NCI-H526 treated with DMSO at 0.1 percent for 48 hours (cell line): ENCODE measurements at places on chromosomes 6 and 20.

GRCh38 chr6:19569563-19569962 lies 267.6 kb upstream of the ID4 start:
- peak; percentile 25 for DNase-seq

DNA sequence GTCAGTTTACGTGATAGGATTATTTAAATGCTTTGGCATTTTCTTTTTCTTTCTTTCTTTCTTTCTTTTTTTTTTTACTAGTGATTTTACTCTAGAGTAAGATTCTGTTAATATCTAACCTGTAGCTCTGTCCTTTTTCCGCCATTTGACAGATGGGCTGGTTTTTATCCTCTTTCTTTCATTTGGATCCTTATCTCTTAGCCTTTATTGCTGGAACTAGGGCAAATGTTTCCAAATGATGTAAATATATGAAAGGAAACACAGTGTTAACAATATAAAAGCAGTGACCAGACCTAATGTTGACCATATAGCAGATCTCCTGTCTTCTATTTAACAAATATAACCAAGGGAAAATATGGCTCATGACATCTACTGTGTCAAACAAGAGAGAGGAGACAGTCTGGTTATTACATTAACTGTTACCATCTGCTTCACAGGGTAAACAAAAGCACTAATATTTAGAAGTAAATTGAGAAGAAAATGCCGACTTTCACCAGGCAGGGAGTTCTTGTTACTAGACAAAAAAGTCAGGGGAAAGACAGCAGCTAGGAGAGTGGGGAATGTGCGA lies 59.8 kb upstream of the GCLC start:
- no peak for DNase-seq

DNA sequence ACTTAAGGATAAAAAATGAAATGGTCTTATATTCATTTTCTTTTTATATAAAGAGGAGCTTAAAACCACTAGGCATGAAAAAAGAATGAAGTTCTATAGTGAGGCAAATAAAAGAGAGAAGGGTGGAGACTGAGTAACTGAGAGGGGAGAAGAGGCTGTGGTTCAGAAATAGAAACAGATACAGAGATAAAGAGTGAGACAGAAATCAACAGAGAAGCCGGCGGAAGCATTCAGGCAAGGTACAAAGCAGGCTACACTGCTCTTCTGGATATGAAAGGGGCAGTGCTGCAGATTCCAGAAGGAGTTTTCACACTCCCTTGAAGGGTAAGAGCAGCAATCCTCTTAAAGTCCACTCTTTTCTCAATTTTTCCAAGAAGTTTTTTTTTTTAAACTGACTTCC lies 29.9 kb downstream of the NFATC2 start:
- no peak for DNase-seq

GRCh38 chr6:19231878-19232561 lies 605.1 kb upstream of the ID4 start:
- no peak for DNase-seq

- DNase-seq: no peak
Measured at GRCh38 chr20:54190217-54190616, 16.4 kb upstream of the CYP24A1 start.

DNA sequence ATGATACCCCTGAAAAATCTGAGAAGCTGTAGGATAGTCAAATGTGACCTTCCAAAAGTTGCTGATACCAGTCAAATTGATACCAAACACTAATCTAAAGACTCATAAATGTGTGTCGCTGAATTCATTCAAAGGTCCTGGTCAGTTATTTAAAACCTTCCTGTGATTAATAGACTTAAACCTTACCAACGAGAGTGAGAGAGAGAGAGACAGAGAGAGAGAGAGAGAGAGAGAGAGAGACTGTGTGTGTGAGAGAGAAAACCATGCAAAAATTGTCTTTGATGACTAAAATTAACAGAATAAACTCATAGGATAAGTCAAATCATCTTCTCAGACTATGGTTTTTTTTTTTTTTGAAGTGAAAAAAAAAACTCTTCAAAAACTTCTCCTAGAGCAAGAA lies 370.9 kb upstream of the HS3ST5 start:
- DNase-seq: no peak

DNA sequence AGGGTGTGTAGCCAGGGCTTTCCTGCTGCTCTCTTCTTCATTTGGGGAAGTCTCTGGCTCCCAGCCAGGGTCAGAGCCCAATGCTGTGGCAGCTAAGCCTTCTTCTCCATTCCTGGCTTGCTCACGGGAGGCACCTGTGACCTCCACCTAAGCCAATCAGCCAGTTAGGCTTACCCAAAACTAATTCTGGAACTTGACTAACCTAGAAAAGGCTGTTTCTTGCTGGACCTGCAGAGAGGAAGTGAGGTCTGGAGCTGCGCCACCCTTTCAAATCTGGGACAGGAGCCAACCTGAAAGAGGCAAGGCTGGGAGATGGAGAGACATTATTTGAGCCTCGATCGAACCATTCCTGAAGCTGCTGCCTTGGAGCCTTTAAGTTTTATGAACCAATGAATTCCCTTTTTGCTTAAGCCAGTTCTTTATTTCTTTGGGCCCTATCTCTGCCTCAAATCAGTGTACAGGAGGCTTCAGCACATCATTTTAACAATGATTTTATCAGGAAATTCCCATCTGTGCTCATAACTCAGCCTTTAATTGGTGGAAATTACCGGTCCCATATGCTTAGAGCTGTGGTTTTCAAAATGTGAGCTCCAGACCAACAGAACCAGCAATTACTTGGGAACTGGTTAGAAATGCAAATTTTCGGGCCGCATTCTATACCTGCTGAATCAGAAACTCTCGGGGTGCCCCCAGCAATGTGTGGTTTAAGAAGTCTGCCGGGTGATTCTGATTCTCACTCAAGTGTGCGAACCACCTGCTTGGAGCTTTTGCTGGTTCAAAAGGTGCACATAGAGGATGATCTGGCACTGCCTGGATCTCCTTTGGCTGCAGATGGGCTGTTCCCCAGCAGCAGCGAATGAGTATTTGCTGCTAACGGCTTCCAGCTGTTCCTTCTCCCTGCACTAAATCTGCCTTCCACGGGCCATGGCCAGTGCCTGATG lies 97.4 kb upstream of the RNF24 start:
- no peak for DNase-seq

GRCh38 chr6:28817808-28818145 lies 106.0 kb downstream of the TRIM27 start:
- no peak for DNase-seq

DNA sequence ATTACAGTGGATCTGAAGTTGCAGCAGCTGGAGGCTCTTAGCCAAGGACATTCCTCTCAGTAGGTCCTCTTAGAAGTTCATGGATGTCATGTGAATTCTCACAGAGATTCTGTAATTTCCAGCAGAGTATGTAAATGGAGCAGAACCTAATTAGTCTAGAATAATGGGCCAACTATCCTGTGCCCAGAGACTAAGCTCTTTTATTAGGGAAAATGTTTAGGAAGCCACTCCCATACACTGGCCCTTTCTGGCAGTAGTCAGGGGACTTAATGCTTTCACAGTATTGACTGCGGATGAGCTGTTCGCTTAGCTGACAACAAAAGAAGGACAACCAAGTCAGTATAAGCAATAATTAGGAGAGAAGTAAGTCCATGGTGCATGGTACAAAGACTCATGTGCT lies 43.8 kb upstream of the KIF16B start:
- no peak for DNase-seq
